ENCODE measurements at places on chromosomes 7 and 10.
A peak's percentile ranks its signal among the peaks of the same experiment; 100 is the strongest.

DNA sequence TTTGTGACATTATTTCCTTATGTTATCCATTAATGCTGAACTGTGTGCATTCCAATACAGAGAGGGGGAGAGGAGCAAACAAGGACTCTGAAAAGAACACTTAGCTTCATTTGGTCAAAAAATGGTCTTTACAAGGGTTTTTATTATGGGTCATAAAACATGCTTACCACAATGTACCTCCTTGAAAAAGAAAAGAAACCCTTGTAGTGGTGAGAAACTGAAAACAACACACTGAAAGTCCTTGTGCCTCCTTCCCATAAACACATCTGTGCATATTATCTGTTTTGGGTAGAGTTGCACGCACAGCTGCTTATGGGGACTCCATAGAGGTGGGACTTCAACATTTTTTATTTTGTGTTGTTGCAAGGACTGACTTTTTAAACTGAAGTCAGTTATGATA, 98.7 kb downstream of the CDK6 start:
- no peak for DNase-seq

DNA sequence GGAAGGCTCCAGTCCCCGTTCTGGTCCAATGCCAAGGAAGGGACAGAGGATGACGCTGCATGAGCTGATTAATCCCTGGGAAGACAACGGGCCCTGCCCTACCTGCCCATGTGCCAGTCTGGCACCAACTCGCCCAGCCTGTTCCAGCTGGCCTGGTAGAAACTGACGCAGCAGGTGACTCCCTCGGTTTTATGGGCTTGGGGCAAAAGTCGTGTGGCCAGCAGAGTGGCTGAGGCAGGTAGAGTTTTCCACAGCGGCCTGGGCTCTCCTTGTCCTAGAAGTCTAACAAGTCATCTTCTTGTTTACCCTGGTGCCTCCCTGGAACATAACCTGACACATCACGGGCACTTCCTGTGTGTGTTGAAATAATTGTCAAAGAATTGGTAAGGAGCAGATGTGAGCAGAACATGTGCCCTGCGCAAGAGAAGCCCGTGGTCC, 20.4 kb upstream of the LMTK2 start:
- DNase-seq, result no peak

- DNase-seq, result no peak
These were observed 3.8 kb upstream of the SKIDA1 start for GRCh38 chr10:21529032-21529910.

DNA sequence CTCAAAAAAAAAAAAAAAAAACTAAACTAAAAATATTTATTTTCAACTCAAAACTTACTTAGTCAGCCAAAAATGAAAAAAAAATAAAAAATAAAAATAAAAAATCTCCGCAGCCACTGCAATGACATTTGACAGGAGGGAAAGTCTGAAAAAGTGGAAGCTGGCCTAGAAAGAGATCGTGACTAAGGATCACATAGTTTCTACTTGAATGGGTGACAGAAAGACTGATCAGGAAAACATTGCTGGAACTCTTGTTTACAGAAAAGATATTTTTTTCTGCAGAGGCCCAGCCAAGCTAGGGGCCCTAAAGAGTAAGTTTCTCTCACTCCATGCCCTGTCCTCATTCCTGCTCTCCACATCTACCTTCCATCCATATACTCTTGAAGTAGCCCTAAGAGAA, 92.8 kb upstream of the KCND2 start:
- DNase-seq, result no peak

DNA sequence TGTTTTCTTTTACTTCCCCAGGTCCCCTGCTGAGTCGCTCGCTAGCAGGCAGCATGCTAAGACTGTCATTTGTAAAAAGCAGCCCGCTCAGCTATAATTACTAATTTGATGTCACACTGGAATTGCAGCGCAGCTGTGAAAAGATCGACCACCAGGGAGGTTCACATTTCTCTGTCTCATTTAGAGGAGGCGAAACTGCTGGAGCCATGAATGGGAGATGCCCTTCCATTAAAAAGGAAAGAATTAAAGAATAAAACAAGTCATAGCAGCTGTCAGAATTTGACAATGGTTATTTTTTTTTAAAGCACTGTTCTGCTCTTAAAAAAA, 153.5 kb downstream of the PIP4K2A start:
- no peak for DNase-seq

DNA sequence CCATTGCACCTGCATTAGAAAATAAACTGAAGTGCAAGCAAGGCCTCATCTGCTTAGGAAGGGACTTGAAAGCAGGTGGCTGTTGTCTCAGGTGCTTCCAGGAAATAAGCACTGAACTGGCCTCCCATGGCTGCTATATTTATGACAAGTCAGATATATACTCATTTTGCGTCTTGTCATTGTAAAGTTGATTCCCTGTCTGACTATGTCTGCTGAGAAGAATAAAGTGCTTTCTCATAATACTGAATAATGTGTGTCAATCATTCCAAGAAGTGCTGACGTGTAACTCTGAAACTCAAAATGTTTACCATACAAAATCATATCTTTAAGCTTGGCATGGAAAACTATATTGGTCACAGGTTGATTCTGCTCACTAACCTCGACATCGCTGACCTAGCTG, 44.9 kb upstream of the SVOPL start:
- DNase-seq, result no peak

GRCh38 chr7:96832092-96832662, 122.5 kb upstream of the SEM1 start:
- no peak for DNase-seq

DNA sequence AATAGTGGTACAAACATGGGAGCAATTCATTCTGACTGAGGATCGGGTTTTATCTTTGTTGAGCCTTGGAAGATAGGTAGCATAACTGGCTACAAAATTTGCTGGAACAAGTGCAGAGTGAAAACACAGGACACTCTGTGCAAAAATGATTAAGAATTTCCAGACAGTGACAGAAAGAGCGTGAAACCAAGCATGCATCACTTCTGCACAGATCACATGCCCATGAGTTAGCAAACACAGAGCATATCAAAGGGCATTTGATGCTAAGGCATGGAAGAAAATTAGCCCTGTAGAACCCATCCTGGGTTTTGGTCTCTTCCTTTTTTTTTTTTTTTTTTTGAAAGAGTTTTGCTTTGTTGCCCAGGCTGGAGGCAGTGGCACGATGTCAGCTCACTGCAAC, 28.3 kb downstream of the TECTB start:
- DNase-seq, result no peak

- no peak for DNase-seq
These were observed 42.3 kb downstream of the IKZF1 start for GRCh38 chr7:50346545-50347497.

GRCh38 chr7:45697576-45698136, 123.5 kb downstream of the ADCY1 start:
- no peak for DNase-seq

- no peak for DNase-seq
These were observed 57.4 kb downstream of the MAP3K8 start for GRCh38 chr10:30491204-30491915.

DNA sequence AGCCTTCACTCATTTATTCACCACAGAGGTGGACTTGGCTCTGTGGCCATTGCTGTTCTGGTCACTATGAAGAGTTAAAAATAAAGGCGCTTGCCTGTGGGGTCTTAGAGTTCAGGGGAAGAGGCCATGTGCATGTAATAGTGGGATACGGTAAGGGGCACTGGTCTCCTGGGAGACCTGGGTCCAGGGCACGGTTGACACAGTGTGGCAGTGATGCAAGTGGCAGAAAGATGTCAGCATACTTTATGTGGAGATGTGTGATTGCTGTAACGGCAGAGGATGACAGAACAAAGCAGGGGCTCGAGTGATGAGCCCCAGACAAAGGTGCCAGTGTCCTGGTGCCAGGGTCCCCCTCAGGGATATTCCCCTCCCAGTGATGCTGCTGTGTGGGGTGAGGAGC, 8.6 kb downstream of the ZSCAN25 start:
- DNase-seq, result no peak

GRCh38 chr7:13044309-13044708, 356.9 kb downstream of the ARL4A start:
- DNase-seq, result no peak

- DNase-seq, result no peak
These were observed 556.4 kb downstream of the AUTS2 start for GRCh38 chr7:70154521-70155180.

DNA sequence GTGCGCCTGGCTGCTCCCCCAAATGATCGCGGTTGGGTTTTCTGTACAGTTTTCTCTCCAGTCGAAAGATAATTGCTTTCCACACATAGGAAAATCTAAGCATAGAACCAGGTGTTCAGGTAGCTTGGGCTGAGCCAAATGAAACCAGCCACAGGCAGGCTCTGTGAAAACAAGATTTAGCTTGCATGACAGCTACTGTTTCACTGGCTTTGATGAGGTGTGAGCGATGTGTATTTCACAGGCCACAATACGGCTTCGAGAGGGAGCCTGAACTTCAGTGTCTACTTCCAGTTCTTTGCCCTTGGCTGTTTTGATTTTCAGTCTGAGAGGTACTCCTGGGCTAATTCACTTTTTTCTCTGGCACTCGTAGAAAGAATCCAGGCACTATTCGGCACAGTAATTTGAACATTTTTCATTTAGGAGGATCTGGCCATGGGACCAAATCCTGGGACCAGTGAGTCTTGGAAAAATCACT, 110.5 kb downstream of the JCAD start:
- DNase-seq, result no peak

DNA sequence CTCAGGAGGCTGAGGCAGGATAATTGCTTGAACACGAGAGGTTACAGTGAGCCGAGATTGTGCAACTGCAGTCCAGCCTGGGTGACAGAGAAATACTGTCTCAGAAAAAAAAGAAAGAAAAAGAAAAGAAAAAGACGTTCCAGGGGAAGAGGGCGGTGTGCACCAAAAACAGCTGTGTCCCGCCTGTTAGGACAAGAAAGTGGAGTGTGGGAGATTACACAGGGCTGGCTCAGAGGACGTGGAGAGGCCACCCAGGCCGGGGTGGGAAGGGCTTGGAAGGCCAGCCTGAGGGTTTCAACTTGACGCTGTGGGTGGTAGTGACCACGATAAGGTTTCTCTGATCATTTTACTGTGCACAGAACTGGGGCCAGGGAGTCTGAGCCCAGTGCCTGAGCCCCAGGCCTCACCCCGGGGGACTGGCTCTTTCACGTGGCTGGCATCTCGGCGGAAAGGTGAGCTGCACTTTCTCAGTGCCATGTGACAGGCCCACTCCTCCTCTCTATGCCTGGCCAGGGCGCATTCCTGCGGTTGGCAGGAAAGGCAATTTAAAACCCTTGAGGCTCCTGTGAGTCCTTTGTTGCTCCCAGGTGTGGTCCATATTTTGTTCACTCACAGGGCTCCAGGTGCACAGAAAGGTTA, 13.9 kb downstream of the RHBDD2 start:
- no peak for DNase-seq

DNA sequence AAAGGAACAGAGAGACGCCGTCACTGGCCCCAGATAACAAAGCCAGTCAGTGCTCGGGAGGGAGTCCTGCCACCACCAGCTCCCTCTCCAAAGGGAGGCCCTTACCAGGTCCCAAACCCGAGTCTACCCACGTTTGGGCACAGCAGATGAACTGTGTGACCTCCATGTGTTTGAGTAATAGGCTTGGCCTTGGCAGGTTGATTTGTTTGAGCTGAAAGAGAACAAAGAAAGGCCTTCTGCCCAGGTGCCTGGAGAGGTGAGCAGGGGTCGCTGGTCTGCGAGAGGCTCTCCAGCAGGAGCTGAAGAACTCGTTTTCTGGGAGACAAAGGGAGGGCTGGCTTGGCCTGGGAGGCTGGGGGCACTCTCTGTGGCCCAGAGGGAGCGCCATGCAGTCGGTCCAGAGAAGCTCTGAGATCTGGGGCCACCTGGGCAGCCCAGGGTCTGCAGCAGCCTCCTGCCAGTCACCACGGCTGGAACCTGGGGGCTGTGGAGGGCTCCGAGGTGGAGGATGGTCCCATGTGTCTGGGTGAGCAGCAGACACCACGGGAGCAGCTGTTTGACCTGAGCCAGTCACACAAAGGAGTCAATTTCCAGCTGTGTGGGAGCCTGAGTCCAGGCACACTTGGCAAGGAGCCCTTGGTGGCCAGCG, 99.7 kb downstream of the PAXIP1 start:
- no peak for DNase-seq

- DNase-seq, result no peak
These were observed 19.8 kb downstream of the CCNY start for GRCh38 chr10:35355971-35356724.

DNA sequence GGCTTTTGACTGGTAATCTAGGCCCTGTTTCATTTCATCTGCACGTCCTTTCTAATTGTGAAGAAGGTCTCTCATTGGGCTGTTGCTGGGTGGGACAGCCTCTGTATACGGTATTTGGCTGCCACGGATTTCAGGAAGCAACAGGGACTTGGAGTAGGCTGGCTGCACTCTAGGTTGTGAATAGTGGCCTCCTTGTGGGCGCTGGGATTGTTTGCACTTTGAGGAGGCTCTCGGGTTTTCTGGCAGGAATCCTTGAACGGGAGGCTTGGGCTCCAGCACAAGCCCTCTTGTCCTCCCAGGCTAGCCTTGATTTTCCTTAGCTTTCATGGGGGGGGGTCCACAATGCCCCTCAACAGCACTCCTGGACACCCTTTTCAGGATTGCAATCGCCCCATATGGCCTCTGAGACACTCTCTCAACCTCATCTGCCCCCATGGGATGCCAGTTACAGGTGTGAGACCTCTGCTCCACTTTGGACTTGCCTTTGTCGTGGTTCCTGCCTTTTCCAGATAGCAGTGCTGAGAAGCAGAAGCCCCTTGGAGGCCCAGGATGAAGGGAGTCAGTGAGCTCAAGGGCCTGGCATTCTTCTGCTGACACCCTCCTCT, 33.9 kb upstream of the ZNF273 start:
- DNase-seq, result no peak

GRCh38 chr10:59817773-59818172, 64.5 kb upstream of the MRLN start:
- DNase-seq, result no peak

- no peak for DNase-seq
These were observed 46.9 kb upstream of the NPFFR1 start for GRCh38 chr10:70330671-70331070.

- DNase-seq, result no peak
These were observed 74.5 kb downstream of the COBL start for GRCh38 chr7:51242007-51242691.

GRCh38 chr10:14009371-14010100, 321.2 kb downstream of the FRMD4A start:
- DNase-seq, result peak; percentile 44

DNA sequence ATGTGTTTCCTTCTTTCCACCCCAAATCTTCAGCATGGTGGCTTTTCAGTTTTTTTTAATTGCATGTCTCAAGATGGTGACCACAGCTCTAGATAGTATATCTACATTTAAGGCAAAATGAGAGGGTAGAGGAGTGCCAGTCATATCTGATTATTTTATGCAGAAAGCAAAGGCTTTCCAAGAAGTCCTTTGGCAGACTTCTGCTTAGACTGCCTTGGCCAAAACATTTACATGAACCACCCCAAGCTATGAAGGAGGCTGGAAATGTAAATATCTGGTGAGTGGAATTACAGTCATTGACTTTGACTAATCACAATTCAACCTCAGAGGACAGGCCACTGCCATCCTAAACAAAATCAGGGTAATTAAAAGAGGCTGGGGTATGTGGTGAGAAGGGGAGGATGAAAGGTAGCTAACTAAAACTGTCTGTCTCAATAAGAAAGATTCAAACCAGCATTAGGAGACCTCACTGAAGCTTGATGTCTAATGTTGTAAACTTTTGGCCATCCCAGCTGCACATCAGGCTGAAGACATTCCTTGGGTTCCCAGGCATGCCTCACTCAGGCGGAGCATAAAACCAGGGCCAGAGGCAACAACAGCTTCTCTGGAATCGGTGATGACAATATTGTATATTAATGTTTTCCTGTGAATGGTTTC, 53.4 kb downstream of the PPP1R3C start:
- no peak for DNase-seq

All from stimulated activated CD8-positive, alpha-beta memory T cell treated with anti-CD3 and anti-CD28 coated beads, Interleukin-2, amount 100 ng/mL, for 1 hour (primary cell).